ENCODE measurements at places on chromosomes 13 and 19.

- no peak for DNase-seq
Observed at GRCh38 chr19:2949939-2950285, 5.1 kb upstream of the ZNF77 start.

GRCh38 chr19:38664503-38665211 lies 17.2 kb downstream of the ACTN4 start:
- no peak for DNase-seq

GRCh38 chr19:10288662-10289166 lies 1.0 kb upstream of the ICAM5 start:
- DNase-seq = no peak

- DNase-seq = no peak
Observed at GRCh38 chr13:114145256-114145655, 12.8 kb upstream of the RASA3 start.

All from activated naive CD8-positive, alpha-beta T cell treated with anti-CD3 and anti-CD28 coated beads, Interleukin-2, amount 50 U/mL, for 16 hours (primary cell).